ENCODE measurements at places on chromosomes 3 and 15.

DNA sequence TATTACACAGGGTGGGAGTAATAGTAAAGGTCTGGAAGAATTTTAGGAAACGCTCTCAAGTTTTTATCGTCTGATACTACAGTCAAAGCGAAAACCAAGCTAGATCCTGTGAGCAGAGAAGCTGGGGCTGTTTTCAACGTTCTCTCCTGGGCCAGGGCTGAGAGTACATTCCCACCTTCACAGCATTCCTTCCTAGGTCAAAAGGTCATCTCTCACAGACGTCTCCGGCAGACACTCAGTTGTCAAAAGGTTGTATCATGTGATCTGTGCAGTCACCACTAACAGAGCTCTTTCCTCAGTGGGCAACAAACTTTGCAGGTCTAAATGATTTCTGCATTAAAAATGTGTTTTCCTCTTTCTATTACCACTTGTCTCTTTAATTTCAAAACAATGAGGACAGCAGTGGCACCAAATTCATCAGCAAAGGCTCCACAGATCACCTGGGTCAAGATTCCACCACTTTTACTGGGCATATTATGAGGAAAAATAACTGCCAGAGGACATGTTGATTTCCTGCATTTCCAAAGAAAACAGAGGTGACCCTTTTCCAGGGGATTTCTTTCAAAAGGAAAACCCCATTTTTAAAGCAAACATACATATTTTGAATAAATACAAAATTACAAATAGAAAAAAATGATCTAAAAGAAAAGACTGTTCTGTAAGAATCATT lies 41.9 kb downstream of the MEIS2 start:
- DNase-seq, result no peak

DNA sequence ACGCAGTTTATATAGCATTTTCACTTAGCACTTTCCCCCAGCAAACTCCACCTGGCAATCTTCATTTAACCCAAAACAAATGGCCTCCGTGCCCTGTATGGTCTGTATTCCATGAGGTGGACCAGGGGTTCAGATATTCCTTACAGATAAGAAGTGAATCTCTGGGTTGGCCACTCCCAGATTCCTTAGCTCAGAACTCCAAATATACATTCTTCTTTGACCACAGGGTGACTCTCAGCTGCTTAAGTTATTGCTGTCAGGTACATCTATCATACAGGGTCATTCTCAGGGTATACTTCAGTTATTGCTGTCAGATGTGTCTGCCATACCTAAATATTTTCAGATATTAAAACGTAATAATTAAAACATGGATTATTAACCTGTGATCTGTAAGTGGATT lies 229.8 kb downstream of the TBL1XR1 start:
- DNase-seq, result no peak

GRCh38 chr3:120172070-120172469 lies 77.8 kb upstream of the GSK3B start:
- no peak for DNase-seq

- no peak for DNase-seq
Observed at GRCh38 chr3:187299611-187300010, 8.1 kb upstream of the MASP1 start.

DNA sequence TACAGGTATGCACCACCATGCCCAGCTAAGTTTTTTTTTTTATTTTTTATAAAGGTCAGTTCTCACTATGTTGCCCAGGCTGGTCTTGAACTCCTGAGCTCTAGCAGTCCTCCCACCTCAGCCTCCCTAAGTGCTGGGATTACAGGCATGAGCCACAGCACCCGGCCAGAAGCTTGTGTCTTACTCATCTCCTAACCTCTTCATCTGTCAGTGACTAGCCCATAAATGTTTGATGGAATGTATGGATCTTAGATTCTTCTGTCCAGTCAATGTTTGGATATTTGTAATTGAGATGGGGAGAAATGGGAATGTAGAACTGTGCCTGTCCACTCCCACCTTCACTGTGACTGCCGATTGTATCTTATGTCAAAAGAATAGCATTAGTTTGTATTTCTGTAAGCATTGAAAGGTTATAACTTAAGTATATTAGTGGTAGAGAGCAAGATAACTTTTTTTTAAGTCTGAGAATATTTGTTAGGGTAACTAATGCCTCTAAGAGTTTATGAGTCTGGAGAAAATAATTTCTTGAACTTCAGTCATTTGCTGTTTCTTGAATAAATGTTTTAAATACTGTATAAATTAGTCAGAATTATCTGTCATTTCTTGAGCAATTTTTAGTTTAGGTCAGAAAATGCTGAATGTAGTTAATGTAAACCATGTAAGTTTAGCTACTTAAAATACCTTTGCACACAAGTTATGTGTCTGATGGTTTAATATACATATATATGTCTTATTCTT lies 215.3 kb upstream of the CGNL1 start:
- no peak for DNase-seq

DNA sequence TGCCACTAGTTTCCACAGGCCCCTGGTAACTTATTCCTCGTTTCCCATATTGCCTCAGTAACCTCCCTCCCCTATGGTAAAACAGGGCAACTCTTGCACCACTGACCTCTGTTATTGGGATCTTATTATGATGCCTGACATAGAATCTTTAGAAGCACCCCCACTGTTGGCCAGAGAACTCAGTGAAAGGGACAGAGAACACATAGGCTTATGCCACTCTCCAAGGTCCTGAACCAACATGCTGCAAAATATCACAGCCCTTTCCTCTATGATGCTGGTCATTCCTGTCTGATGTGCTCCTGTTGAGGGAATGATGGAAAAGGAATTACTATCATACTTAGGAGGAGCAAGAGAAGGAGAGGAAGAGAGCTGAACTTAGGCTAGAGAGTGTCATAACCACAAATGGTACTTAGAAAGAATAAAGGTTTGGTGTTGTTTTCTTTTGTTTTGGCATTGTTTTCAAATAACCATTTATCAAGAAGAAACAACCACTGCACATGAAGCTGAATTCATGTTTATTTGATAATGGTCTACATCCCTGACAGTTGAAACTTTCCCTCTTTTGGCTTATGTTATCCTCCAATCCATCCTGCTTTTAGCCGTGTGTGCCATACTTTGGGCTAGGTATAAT lies 330.2 kb downstream of the EPHB1 start:
- no peak for DNase-seq

DNA sequence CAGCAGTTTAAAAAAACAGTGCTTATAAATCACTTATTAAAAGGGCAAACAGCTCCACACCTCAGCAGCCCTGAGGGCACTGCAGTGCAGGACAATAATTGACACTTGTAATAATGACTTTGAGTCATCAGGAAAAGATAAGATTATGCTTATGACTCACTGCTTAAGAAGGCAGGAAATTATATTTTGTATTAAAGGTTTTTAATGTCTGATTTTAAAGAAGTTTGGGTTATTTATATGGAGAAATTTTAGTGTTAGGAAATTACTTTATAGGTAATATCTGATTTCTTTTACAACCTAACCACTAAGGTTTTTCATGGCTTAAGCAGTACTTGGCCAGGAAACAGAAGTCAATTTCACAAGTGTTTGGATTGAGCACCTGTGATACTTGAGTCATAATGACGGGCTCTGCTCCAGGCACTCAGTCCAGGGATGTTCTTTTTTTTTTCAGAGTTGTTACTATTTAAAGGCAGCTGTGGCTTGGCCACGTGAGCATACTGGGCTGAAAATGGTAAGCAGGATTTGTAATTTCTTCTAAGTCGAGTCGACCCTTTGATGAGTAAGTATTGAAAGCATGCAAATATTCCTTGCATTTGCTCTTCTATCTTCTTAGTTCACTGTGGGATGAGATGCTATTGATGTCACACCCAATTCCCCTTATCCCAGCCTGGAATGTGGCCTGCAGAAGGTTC lies 21.6 kb upstream of the SLC6A20 start:
- no peak for DNase-seq

DNA sequence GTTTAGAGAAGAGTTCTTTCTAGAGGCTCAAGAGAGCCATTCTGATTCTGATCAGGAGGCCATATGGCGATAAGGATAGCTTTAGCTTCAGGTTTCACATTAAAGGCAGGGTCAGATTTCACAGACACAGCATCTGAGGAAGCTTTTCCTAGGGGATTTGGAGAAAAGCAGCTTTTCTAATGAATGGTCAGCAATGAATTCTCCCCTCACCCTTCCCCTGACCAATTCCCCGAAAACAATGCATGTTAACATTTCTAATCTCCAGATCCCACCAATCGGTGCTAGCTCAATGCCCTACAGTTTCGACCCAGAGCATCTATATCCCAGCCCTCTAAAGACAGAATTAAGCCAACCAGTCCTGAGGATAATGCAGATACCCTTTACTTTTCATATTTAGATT lies 9.8 kb downstream of the AGBL1 start:
- no peak for DNase-seq

DNA sequence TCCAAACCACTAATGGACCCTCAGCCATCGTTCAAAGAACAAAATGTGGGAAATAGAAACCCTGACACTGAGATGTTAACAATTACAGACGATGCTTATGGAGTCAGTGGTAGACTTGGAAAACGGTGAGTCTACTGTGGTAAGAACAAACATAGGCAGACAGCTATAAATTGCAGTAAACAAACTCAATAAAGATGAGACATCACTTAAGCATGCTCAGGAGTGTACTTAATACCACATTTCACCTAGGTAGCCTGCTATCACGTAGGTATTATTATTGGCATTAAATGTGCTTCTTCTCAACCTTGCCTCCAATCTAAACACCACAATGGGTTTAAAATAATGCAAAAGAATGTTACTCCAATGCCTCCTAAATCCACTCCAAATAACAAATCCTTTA lies 2.5 kb downstream of the OSBPL10 start:
- DNase-seq, result no peak

DNA sequence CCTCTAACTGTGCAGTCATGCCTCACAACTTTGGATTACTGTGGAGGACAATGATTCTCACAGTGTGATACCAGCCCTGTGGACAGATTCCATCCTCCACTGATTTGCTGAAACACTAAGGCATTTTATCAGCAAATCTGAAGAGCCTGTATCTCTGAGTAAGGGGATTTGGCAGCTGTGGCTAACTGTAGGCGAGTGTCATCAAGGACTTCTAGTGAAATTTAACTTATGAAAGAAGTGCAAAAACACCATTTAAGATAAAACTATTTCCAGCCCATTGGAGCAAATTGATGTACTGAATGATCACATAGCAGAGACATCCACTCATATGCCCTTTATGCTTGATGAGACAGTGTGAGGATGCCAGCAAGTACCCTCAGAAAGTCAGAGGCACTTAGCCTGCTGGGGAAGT lies 13.9 kb upstream of the TMPRSS7 start:
- DNase-seq, result no peak

GRCh38 chr3:114582929-114583328 lies 289.1 kb downstream of the TIGIT start:
- no peak for DNase-seq

DNA sequence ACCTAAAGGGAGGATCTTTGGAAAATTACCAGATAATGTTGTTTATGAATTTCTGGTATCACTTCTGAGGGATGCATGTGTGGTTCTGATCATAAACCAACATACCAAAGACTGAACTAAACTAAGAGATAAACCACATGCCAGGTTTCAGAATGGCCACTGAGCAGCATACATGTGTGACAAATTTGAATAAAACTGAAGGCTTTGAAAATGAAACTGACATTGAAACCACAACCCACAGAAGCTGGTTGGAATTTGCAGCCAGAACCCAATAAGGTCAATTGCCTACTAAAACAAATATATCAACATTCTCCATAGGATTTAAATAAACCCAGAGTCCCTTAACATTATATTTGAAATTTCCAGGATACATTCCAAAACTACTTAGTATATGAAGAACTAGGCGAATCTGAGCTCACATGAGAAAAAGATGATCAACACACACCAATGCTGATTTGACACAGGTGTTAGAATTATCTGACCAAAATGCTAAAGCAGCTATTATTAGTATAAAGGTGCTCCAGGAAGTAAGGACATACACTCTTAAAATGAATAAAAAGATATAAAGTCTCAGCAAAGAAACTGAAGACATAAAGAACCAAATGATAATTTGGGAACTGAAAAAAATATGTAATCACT lies 125.0 kb downstream of the ZNF280D start:
- DNase-seq, result no peak

DNA sequence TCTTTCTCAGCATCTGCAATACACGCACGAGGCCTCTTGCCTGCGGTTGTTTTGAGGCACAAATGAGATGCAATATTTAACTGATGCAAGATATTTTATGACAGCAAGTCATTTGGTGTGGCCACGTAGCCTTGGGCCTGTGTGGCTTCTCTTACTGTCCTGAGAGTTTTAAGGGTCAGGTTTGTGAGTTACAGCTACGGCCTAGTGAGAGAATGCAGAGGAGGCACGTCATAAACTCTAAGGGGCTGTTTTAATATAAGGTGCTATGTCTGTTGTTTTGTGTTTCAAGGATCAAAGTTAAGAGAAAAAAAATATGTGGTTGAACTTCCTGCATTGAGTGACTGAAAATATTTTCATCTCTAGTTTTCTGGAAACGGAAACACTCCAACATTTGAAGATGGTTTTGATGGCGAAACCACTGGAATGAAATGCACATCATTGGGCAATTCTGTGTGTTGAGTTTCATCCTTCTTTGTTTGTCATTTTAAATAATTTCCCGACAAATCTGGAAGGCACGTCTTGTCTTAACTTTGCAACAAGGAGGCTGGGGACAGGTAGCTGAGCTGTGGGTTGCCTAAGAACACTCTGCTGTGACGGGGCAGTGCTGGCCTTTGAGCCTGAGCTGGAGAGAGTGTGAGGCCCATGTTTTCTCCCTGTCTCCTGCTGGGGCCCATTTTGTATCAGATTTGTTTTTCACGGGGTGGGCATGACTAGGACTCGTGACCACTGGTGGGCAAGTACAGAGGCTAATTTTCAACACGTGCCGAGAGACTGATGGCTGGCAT lies 5.1 kb downstream of the APBA2 start:
- DNase-seq, result no peak

DNA sequence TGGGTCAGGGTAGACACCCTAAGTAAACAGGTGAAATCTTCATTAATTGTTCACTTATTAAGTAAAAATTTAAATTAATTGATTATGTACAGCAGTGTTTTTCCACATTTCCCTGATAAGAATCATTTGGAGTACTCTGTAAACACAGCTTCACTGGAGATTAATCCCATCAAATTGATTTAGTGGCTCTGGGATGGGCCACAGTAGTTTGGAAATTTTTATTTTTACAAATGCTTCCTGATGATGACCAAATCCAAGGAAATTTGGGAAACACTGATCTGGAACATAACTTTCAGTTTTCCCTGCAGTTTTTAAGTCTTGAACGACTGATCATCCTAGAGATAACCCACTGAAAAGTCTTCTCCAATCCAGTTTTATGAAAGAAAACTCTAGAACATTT lies 18.8 kb upstream of the RPLP1 start:
- DNase-seq, result no peak

All from CD4-positive, alpha-beta T cell treated with Interleukin-4 for 1 hour (primary cell).